ENCODE measurements at places on chromosomes 2 and 18.

- DNase-seq: no peak
These were observed 33.6 kb downstream of the ASXL3 start for GRCh38 chr18:33611525-33612135.

GRCh38 chr2:42368817-42369531, 8.0 kb upstream of the COX7A2L start:
- DNase-seq: no peak

- DNase-seq: no peak
These were observed 197.3 kb upstream of the TWIST2 start for GRCh38 chr2:238650536-238650935.

GRCh38 chr2:166516712-166517303, 22.8 kb upstream of the SCN7A start:
- DNase-seq: no peak

DNA sequence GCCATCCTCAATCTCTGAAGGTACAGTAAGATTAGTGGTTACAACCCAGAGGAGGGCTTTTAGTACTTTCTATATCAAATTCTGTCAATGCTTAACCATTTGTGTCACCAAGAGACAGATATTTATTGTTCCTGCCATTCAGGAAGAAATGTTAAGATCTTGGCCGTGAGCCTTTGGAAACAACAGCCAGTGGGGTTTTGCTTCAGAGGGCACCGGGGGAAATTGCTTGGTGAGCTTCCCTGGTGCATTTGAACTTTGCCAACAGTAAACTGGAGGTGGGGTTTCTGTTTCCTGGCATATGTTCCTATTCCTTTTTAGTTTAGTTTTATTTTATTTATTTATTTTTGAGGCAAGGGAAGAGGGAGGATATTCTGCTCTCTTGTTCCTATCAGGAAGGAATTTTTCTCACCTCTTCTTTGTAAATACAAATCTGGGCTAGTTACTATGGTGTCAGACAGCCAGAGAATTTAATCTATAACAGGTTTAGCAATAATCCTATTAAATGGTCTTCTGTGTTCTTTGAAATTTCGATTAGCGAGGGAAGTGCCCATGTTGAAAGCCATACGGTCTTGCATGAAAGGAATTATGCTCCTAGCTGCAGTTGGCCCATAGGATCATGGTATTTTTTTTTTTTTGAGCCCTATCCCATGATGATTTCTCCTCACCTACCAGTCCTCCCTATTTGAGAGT, 95.7 kb downstream of the MAIP1 start:
- no peak for DNase-seq

DNA sequence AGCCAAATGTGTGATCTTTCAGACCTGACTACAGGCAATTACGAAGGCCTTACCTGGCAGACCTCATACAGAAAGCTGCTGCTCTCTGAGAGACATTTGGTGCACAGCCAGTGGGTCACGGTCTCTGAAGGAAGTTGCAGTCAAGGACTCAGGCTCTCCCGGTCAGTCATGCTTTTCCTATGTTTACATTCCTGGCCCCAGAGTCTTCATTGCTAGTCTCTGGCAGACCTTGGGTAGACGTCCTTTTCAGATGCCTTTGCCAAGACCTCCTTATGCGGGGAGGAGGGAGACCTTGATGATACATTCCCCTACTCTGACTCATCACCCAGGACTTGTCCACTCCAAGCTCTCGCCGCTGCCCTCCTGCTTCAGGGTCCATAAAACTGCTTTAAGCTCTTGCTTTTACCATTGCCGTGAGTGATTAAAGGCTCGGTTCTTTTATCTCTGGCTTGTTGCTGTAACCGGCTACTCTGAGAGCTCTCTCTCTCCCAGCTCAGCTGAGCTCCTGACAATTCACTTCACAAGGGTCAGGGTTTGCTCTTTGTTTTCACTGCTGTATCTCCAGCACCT, 62.0 kb upstream of the SLC35F5 start:
- DNase-seq: no peak

- no peak for DNase-seq
These were observed 936.4 kb upstream of the CHAC2 start for GRCh38 chr2:52831216-52831615.
